ENCODE measurements at places on chromosomes 1 and 21. TPM values are rescaled to one million over a fixed set of nuclear protein-coding genes. Genes with fewer than 3 reads are reported as not detected.

DNA sequence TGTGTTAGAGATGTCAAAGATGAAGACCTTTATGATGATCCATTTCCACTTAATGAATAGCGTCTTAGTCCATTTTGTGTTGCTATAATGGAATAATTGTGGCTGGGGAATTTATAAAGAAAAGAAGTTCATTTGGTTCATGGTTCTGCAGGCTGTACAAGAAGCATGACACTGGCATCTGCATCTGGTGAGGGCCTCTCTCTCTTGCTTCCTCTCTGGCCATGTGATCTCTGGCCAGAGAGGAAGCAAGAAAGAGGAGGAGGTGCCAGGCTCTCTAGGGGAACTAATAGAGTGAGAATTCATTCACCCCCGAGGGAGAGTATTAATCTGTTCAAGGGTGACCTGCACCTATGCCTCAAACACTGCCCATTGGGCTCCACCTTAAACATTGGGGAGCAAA is 242.8 kb downstream of the DISC1 start:
- no peak overlapping the region for H3K27ac ChIP-seq
- no peaks in the 10 kb centered on the region for H3K27me3 ChIP-seq
- no peak overlapping the region for H3K4me3 ChIP-seq
- no peak for DNase-seq
- H3K4me1 ChIP-seq, result peaks cover 28% of the 10 kb centered on the region
- no peaks in the 10 kb centered on the region for H3K36me3 ChIP-seq

The GPR3 gene
- total RNA-seq, result 0.58 TPM

DNA sequence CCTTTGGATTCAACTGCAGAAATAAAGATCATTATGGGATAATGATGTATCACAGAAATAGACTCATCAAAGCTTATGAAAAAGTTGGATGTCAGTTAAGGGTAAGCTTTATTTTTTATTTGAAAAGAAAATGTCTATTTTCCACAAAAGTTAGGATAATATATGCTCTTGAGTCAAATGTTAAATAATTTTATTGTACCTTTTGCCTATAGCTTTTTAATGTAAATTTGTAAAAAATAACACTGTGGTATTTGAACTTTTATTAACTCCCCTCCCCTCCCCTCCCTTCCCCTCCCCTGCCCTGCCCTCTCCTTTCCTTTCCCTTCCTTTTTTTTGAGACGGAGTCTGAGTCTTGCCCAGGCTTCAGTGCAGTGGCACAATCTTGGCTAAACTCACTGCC is 24.9 kb downstream of the MORC3 start:
- no peaks in the 10 kb centered on the region for H3K27me3 ChIP-seq
- peaks cover 36% of the 10 kb centered on the region for H3K36me3 ChIP-seq
- H3K4me1 ChIP-seq, result no peaks in the 10 kb centered on the region

GRCh38 chr1:162074276-162075005 is 5.0 kb downstream of the NOS1AP start:
- no peak overlapping the region for H3K4me3 ChIP-seq
- H3K27ac ChIP-seq, result no peak overlapping the region
- H3K27me3 ChIP-seq, result no peaks in the 10 kb centered on the region
- peaks cover 12% of the 10 kb centered on the region for H3K4me1 ChIP-seq
- no peak for DNase-seq
- H3K36me3 ChIP-seq, result no peaks in the 10 kb centered on the region

The GSTM1 gene
- total RNA-seq, result not detected

The ANKRD34A gene
- 1.0 TPM for total RNA-seq

The SLC30A10 gene
- total RNA-seq, result not detected

- no peak overlapping the region for H3K4me3 ChIP-seq
- H3K36me3 ChIP-seq, result peaks cover 2% of the 10 kb centered on the region
- H3K27ac ChIP-seq, result no peak overlapping the region
- DNase-seq, result no peak
- no peaks in the 10 kb centered on the region for H3K4me1 ChIP-seq
Observed at GRCh38 chr1:207799989-207800648, 48.3 kb downstream of the CD46 start.

The TNNT2 gene
- total RNA-seq, result 2.0 TPM

DNA sequence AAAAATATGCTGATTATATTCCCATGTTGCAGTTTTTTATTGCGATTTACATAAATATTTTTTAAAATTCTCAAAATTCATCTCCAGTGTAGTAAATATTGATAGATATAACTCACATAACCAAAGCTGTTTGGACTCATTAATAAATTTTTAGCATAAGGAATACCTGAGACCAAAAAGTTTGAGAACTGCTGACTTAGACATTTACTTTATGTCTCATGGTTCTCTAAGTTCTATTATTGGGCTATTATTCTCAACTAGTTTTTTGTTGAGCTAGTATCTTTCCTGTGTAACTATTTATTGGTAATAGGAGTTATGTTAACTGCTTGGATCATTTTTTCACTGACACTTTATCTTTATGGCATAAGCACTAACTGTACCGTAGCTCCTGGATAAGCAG is 1069.6 kb downstream of the ADGRL2 start:
- no peak for DNase-seq
- H3K27me3 ChIP-seq, result no peaks in the 10 kb centered on the region
- H3K4me3 ChIP-seq, result no peak overlapping the region
- H3K36me3 ChIP-seq, result no peaks in the 10 kb centered on the region
- peaks cover 10% of the 10 kb centered on the region for H3K4me1 ChIP-seq

GRCh38 chr1:222286011-222286410 is 261.9 kb downstream of the HHIPL2 start:
- DNase-seq, result no peak
- no peak overlapping the region for H3K27ac ChIP-seq
- H3K4me1 ChIP-seq, result peaks cover 10% of the 10 kb centered on the region

The IGSF3 gene
- total RNA-seq, result 48.5 TPM

DNA sequence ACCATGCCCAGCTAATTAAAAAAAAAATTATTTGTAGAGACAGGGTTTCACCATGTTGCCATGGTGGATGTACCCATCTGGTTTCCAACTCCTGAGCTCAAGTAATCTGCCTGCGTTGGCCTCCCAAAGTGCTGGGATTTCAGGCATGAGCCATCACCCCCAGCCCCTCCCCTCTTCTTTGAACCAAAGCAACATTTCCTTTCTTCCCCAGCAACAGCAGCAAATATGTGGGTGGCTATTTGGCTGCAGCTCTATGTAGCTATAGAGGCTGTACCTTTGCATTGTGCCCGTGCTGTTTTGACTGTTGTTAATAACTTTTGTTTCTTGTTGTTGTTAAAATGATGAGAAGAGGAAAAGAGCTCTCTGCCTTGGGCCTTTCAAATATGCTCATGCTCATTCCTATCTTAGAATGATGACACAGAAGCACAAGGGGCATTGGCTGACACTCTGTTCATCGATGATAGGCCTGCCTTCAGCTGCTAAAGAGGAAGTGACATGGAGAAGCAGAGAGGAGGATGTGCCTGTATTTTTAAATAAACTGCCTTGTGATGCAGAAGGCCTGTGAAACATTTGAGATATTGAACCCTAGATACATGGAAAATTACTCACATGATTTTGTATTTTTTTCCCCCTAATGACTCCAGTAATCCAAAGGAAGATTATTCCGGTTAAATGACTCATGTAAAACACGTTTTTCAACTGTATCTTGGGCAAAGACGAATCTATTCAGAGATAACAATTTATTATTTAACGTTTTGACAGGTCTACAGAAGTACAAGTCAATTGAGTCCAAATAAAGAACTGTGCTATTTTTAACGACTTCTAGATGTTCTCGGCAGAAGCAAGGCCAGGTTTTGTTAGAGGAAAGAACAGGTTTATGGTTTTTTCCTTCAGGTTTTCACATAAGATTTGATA is 20.5 kb upstream of the XPR1 start:
- no peak overlapping the region for H3K4me3 ChIP-seq
- peak; percentile 85 for DNase-seq
- H3K36me3 ChIP-seq, result no peaks in the 10 kb centered on the region
- H3K27ac ChIP-seq, result peak overlapping the region; percentile 51

The FAM72A gene
- total RNA-seq, result 3.1 TPM

DNA sequence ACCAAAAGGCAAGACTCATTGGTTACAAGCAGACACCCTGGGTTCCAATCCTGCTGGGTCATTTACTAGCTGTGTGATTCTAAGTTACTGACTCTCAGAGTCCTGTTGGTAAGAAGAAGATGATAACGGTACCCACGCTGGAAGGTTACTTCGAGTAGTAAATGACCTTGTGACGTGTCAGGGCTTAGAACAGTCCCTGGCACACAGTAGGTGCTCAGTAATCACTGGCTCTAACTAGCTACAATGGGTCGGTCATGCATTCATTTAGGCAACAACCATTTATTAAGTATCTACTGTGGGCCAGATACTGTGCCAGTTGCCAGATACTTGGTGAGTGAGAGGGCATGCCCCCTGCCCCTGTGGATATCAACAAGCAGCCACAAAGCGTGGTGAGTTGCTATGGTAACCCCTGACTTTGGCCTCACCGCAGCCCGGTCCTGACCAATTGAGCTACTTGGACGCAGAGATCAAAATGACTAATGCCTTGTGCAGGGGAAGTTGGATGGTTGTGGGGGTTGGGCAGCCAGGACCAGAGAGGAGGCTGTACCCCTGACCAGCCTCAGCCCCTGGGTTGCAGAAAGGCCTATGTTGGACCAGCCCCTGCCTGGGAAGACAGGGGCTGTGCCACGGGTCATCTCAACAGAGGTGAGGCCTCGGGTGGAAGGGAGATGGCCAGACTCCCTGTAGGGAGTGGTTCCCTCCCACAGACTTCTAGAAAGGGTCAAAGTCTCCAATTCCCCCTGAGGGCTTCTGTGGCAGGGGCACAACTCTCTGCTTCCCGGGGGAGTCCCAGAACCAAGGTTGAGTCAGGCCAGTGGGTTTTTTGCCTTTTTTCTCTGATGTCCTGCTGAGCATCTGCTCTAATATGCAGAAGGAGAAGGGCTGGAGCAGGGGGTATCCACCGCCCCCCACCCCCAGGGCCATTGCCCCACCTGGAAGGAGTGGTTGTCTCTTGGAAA is 16.0 kb downstream of the DHRS3 start:
- no peaks in the 10 kb centered on the region for H3K36me3 ChIP-seq
- no peak overlapping the region for H3K4me3 ChIP-seq
- H3K4me1 ChIP-seq, result peaks cover 37% of the 10 kb centered on the region

DNA sequence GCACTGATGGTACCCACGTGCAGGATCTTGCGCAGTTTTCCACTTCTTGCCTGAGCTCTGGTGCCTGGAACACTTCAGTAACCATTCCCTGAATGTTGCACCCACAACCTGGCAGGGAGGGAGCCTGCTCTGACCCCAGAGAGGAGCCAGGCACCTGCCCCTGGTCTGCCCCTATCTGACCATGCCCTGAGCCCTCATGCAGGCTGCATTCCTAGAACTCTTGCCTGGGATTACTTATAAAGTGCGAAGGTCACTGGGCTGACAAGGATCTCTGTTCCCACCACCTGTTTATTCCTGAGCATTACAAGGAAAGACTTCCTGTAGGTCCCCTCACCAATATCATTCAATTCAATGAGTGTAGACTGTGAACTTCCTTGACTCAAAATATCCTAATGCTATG is 191.9 kb upstream of the FMN2 start:
- no peaks in the 10 kb centered on the region for H3K27me3 ChIP-seq
- H3K36me3 ChIP-seq, result no peaks in the 10 kb centered on the region
- no peak for DNase-seq
- H3K4me1 ChIP-seq, result no peaks in the 10 kb centered on the region
- H3K4me3 ChIP-seq, result no peak overlapping the region
- H3K27ac ChIP-seq, result no peak overlapping the region

GRCh38 chr1:206686478-206687249 is 2.0 kb downstream of the MAPKAPK2 start:
- H3K27me3 ChIP-seq, result no peaks in the 10 kb centered on the region
- no peak for DNase-seq
- H3K4me1 ChIP-seq, result peaks cover 16% of the 10 kb centered on the region
- peak overlapping the region; percentile 99 for H3K27ac ChIP-seq

GRCh38 chr1:31712630-31713029 is 8.8 kb upstream of the COL16A1 start:
- H3K4me1 ChIP-seq, result no peaks in the 10 kb centered on the region
- peak; percentile 68 for DNase-seq
- H3K27me3 ChIP-seq, result no peaks in the 10 kb centered on the region

- no peaks in the 10 kb centered on the region for H3K4me1 ChIP-seq
- H3K4me3 ChIP-seq, result no peak overlapping the region
- no peak overlapping the region for H3K27ac ChIP-seq
Observed at GRCh38 chr1:151888972-151889570, 20.2 kb downstream of the THEM4 start.

The RXFP4 gene
- total RNA-seq, result not detected

- H3K4me3 ChIP-seq, result no peak overlapping the region
- DNase-seq, result no peak
- no peaks in the 10 kb centered on the region for H3K36me3 ChIP-seq
- H3K27me3 ChIP-seq, result no peaks in the 10 kb centered on the region
- no peak overlapping the region for H3K27ac ChIP-seq
Observed at GRCh38 chr1:161091093-161091492, 1.7 kb upstream of the NECTIN4 start.

GRCh38 chr1:30682396-30683275 is 40.7 kb downstream of the MATN1 start:
- H3K36me3 ChIP-seq, result no peaks in the 10 kb centered on the region
- H3K4me1 ChIP-seq, result no peaks in the 10 kb centered on the region
- no peak overlapping the region for H3K27ac ChIP-seq
- DNase-seq, result peak; percentile 5

GRCh38 chr1:167011560-167012191 is 22.6 kb downstream of the MAEL start:
- H3K36me3 ChIP-seq, result no peaks in the 10 kb centered on the region
- H3K4me3 ChIP-seq, result no peak overlapping the region
- no peaks in the 10 kb centered on the region for H3K4me1 ChIP-seq

DNA sequence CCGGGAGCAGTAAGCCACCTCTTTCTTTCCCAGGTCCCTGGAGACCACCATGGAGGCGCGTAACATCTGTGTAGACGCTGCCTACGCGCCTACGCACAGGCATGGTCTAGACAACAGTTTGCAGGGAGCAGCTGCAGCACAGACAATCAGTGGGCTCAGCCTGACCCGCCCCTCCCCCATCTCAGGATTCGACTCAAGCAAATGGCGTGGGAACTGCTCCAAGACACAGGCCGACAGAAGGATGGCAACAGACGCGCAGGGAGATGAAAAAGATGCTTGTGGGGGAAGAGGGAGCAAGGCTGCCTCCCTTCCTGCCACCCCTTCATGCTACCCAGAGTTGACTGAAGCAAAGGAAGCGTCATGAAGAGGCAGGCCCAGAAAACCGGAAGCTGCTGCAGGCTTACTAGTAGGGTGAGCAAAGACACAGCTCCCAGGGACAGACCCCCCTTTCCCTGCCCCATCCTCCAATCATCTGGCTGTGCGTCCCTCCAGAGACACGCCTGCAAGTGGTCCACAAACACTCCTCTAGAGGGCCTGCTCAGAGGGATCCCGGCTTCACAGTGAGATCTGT is 19.5 kb downstream of the STK40 start:
- no peaks in the 10 kb centered on the region for H3K36me3 ChIP-seq
- H3K27me3 ChIP-seq, result no peaks in the 10 kb centered on the region
- H3K27ac ChIP-seq, result no peak overlapping the region
- no peak overlapping the region for H3K4me3 ChIP-seq
- peak; percentile 93 for DNase-seq
- H3K4me1 ChIP-seq, result no peaks in the 10 kb centered on the region

DNA sequence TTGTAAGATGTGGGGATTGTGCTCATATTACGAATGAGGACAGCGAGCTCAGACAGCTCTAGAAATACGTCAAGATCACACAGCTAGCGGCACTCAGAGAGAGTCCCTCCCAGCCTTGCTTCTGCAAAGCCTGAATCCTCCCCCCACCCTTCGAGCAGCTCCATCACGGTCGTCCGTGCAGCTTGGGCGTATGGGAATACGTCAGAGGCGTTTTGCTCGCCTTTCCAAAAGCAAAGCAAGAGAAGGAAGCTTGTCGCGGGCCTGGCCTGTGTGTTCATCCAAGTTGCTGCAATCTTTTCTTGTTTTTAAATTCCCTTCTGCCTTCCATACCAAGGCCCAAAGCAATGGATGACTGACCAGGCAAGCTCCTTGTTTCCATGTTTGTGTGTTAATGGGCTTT is 125.5 kb upstream of the IRF2BP2 start:
- no peak overlapping the region for H3K4me3 ChIP-seq
- H3K27ac ChIP-seq, result no peak overlapping the region
- DNase-seq, result no peak
- no peaks in the 10 kb centered on the region for H3K4me1 ChIP-seq
